ENCODE measurements at places on chromosomes 5 and 9.
A peak's percentile ranks its signal among the peaks of the same experiment; 100 is the strongest.

- DNase-seq = no peak
These were observed 83.3 kb upstream of the CCDC112 start for GRCh38 chr5:115379622-115380344.

DNA sequence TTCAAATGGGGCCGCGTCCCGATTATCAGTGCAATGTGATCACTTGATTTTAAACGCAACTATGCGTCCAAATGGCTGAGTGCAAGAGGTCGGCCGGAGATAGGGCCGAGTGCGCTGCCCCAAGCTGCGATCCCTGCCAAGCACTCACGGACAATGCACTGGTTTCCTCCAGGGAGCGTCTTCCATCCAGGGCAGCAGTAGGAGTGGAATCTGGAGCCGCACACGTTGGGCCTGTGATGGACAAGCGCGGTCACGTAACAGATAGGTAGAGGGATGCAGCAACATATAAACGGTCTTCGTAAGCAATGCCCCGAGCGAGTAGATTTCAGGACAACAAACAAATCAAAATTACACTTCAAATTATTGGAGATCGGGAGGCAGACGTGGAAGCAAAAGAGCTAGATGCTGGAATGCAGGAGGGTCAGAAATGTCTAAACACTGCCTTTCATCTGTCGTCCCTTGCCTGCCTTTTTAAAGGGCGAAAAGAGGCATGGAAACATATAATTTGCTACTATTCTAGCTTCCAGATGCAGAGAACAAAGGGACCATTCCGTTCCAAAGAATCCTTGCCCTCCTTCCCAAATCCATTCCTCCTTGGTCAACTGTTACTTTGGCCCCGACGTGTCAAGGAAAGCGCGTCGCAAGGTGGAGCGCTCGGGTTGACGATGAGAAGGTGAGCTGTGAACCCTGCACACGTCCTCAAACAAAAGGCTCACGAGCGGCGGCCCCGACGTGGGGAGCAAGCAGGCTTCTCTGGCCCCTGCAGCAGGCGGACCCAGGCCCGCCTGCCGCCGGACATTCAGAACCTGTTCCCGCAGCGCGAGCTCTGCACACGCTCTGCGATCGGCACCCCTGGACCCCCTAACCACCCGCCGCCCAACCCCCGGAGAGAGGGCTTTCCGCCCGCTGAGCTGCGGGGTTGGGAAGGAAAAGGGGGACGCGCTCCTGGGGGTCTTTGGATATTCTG is 1.5 kb downstream of the FBN2 start:
- no peak for DNase-seq

DNA sequence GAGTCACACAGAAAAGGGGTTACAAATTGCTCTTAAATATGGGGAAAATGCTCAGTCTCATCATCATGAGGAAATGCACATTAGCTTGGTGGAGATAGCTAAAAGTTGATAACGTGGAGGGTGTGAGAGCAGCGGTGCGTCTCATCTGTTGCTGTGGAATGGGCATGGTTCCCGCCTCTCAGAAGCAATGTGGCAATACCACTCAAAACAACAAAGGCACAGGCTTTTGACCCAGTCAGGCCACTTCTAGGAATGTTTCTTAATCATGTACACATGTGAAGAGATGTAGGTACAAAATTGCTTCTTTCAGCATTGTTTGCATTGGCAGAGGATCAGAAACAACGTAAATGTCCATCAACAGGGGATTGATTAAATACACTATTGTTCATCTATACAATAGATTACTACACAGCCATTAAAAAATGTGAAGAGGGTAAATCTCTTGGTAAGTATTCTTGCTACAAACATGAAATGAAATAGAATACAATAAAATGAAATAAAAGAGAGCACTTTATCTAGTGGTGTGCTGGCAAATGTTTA is 212.6 kb upstream of the MSX2 start:
- DNase-seq = no peak

DNA sequence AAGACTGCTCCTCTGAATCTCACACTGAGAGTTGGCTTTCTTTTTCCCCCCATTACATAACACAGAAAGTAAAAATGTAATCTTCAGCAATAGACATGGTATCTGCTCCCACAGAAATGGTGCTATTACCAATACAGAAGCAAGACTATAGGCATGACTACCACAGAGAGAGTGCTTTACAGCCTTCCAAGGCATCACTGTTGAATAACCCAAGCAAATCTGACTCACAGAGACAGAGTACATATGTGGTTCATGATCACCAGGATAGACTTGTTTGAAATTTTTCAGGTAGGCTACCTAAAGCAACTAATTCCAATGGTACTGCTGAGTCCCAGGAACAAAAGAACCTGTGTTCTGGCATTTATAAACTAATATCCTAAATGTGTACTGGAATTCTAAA is 1373.4 kb upstream of the C9orf72 start:
- DNase-seq = no peak

DNA sequence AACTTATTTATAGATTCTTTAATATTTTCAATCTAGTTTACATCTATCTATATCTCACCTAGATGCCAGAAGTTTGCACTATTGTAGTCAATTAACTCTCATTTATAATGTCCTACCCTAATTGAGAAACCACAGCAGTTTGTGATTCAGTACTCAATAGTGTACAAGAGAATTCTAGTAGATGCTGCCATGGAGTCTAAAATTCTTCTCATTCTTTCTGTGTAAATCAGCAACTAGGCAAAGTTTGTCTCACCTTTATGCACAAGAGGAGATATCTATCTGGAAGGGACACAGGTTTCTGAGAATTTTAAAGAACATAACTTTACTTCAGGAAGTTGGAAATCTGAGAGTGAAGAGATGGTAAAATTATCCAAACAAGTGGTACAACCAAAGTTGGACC is 173.0 kb upstream of the FBXL7 start:
- DNase-seq = no peak

- peak; percentile 25 for DNase-seq
These were observed 117.7 kb downstream of the STARD4 start for GRCh38 chr5:111394586-111394985.

- no peak for DNase-seq
These were observed 473.3 kb upstream of the CD180 start for GRCh38 chr5:67669916-67670315.

DNA sequence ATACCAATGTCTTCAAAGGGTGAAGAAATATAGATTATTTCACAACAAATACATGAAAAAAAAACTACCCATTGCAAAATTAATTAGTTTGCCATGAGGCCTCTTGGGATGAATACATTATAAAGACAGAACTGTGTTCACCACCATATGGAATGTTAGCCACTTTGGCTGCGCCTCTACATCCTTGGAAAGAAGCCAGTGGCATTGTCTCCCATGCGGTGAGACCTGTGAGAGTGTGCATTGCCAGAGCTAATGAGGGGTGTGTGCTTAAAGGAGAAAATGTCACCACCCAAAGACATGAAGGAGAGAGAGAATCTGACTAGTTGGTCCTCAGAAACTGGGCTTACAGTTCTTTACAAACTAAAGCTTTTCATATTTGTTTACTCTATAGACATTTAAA is 110.6 kb downstream of the PLPPR1 start:
- DNase-seq = no peak

GRCh38 chr9:137294681-137295237 is 7.3 kb downstream of the NRARP start:
- no peak for DNase-seq

GRCh38 chr9:128025736-128026135 is 41.4 kb downstream of the NAIF1 start:
- DNase-seq = no peak

DNA sequence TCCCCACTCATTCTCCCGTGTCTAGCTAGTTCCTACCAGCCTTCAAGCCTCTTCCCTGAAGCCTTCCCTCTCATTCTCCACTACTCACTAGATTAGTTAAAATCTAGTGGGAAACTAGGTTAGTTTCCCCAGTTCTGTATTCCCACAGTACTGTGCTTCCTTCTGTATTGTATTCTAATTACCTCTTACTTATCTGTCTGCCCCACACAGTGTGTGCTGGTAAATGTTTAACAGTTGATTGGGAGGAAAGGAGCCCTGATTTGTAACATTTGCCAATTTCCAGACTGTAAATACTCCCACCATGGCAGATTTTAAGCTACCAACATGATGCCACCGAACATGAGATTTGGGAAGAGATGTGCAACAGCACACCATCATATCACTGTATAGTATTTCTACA is 8.3 kb downstream of the KLHL3 start:
- no peak for DNase-seq

DNA sequence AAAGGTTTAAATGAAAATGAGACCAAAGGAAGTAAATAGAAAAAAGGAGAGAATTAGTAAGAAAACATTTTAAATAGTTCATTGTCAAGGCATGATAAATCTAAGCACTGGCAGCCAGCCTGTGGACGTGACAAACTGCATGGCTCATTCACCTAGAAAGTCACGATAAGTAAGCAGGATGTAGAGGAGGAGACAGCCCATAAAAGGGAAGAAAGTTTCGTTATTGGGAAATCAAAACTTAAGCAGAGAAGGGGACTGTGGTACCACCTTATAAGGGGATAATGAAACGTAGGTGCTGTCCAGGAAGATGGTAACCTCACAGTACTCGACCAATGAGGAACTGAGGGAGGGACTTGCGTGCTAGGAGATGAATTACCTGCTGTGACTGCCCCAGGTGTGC is 494.5 kb upstream of the GRAMD2B start:
- DNase-seq = no peak

DNA sequence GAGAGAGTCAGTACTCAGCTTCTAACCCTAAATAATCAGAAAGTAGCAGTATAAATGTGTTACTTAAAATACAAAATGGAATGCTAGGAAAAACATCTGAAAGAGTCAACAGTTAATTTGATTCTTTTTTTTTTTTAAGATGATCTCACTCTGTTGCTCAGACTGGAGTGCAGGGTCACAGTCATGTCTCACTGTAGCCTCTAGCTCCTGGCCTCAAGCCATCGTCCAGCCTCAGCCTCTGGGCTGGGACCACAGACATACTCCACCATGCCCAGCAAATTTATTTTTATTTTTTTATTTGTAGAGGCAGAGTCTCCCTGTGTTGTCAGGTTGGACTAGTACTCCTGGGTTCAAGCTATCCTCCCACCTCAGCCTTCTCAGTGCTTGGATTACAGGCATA is 424.9 kb downstream of the IRX2 start:
- DNase-seq = no peak

DNA sequence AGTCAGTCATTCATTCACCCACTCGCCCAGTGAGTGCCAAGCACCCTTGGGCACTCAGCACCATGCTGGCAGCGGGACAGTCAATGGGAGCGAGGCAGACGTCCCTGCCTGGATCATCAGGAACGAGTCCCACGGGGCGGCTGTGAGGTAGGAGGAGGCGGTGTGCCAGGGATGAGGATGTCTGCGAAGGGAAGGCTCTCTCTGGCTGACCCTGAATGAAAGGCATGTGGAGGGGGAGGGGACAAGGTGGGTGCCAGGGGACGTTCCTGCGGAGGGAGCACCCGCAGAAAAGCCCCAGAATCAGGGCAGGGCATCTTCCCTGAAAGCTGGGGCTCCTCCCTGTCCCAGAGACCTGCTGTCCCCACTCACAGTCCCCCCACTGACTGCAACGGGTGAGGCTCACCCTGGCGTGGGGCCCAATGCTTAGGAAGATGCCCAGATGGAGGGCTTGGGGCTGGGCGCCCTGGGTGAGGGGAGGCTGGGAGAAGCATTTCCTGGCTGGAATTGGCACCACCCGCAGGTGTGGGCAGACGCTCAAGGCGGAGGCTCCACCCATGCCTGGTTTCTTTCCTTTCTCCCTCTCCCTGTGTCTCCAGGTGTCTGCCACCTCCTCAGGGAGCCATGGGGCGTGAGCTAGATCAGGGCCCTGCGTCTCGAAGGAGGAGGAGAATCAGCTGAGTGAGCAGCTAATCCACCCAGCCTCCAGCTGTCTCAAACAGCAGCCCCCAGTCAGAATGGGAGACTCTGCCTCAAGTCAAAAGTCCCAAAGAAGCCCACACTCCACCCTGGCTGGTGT is 179.0 kb upstream of the PPP1R26 start:
- DNase-seq = no peak

DNA sequence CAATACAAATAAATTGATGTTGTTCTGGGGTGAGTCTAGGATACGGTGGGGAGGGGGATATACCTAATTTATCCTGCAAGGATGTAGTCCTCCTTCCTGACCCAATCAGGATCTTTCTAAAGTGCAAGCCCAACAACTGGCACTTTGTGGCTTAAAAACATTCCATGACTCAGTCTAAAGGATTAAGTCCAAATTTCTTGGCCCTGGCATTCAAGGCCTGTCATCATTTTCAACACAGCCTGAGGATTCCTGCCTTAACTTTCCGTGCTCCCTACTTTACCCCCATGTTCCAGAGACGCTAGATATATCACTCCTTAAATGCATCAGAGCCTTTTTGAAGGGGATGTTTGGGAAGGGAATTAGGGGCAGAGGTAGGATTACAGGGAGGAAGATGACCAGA is 1.0 kb downstream of the FAM221B start:
- DNase-seq = peak; percentile 77

DNA sequence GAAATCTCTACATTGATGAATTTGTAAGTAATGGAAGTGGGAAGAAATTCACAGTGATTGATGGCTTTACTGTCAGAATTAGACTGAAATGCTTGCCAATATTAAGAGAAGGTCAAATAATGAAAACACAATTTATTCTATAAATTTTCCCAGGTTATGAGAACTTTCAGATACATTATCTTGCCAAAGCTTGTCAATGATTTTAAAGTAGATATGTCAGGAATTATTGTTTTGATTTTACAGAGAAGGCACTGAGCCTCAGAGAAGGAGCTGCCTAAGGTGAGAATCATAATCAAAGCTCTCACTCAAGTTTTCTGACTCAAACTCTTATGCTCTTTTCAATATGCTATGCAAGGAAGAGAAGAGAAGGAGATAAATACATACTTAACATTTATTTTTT is 564.0 kb upstream of the RGMB start:
- DNase-seq = no peak

GRCh38 chr9:4297786-4298254 is 2.0 kb downstream of the GLIS3 start:
- peak; percentile 32 for DNase-seq

GRCh38 chr5:82445726-82446335 is 167.7 kb upstream of the RPS23 start:
- no peak for DNase-seq

DNA sequence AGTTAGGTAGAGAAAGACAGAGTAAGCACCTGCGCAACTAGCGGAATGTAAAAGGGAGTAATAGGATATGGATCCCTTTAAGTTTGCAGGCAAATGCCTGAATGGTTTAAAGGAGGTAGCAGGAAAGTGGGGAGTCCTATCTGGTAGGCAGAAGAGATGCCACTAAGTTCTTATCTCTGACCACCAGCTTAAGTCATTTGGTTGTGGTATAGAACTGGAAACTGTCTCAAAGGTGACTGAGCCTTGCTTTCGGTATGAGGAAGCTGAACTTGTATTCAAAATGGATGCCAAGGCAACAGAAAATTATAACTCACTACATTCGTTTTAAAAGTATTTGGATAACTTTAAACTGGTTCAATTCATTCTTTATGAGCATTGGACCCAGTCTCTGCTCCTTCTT is 475.6 kb downstream of the DMRTA1 start:
- no peak for DNase-seq

GRCh38 chr5:124951105-124951504 is 204.7 kb upstream of the ZNF608 start:
- DNase-seq = no peak

- no peak for DNase-seq
These were observed 50.6 kb downstream of the DEPDC1B start for GRCh38 chr5:60649288-60649917.

GRCh38 chr9:19785230-19785629 is 3.6 kb downstream of the SLC24A2 start:
- DNase-seq = no peak

- DNase-seq = no peak
These were observed 28.4 kb upstream of the TRIO start for GRCh38 chr5:14114615-14115251.

- DNase-seq = no peak
These were observed 68.1 kb downstream of the INVS start for GRCh38 chr9:100167176-100167575.

Measured in amniotic stem cell (primary cell).